Lung microvascular endothelial cell (primary cell): ENCODE measurements at places on chromosomes 5 and 9. TPM values are rescaled to one million over a fixed set of nuclear protein-coding genes. Genes with fewer than 3 reads are reported as not detected.

Gene CCL27
- total RNA-seq: not detected in 2 replicates

Gene PDZD2
- total RNA-seq: 0.20 and 1.3 TPM in 2 replicates

Gene AMBP
- total RNA-seq: not detected in 2 replicates

Gene ADAMTS13
- 0.44 and 0.60 TPM in 2 replicates for total RNA-seq

DNA sequence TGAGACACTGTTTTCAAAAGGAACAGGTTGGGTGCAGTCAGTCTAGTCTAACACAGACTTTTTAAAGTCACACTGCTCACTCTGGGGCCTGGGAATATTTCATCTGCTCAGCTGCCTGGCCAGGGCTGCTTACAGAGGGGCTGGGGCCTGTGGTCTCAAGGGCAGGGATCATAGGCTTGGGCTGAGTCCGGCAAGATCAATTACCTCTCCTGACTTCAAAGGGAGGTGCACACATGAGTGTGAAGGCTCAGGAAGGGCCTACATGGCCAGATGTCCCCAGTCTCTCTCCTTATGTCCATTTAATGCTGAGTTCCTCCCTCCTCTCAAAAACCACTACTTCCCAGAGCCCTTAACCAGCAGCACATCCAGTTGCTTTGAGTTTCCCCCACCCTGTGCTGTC, 247.2 kb downstream of the HSPA4 start:
- no peak for DNase-seq

- no peak for DNase-seq
Observed at GRCh38 chr5:17147170-17147569, 70.3 kb upstream of the BASP1 start.

GRCh38 chr9:120284821-120285220, 295.1 kb downstream of the CDK5RAP2 start:
- no peak for DNase-seq

DNA sequence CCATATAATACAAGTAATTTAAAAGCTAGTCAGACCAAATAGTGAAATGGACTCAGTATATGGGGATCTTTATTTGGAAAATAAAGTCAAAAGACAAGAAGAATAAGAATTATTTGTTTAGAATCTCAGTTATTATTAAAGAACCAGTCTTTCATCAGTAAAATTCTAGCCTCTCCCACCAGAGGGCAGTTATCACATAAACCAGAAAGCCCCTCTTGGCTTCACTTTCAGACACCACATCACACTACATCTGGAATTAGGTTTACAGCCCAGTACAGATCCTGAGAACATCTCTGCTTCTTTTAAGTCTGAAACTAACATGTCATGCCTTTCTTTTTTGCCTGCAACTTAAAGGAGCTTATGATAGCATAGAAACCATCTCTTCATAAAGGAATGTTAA, 12.2 kb upstream of the HSPB3 start:
- peak; percentile 62 for DNase-seq

- no peak for DNase-seq
Observed at GRCh38 chr9:69155341-69156030, 18.6 kb upstream of the TJP2 start.

Gene DNAJC18
- total RNA-seq: 6.3 and 6.5 TPM in 2 replicates

Gene OR1L8
- 0.20 and 0.22 TPM in 2 replicates for total RNA-seq

DNA sequence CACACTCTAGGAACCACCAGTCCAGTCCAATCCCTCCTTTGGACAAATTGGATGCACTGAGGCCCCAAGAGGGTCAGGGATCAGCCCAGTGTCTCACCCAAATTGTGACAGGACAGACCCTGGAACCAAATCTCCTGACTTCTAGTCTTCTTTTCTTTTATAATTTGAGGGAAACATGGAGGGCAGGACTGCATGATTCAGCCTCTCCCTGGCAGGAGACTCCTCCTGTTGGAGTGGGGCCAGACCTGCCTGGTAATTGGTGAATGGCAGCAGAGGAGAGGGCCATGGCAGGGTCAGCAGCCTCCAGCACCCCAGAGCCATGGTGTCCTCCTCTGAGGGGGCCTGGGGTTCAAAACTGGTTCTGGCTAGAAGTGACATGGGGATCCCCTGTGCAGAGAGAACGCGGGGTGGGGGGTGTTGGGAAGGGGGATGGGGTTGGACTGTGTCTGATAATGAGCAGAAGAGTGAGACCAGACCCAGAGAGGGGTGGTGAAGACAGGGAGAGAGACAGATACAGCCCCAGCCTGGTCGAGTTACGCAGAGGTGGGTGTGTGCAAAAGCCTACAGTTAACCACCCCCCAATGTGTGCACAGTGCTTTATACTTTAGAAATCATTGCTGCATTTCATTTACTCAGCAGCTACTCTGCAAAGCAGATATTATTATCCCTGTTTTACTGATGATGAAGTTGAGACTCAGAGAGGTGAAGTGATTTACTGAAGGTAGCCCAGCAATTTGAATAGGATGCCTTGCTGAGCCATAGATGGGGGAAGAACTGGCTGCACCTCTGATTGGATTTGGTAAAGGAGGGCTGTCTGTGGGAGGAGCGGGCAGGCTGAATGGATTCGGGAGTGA, 3.8 kb upstream of the SYNPO start:
- peak; percentile 73 for DNase-seq

Gene EGFL7
- total RNA-seq: 330 and 384 TPM in 2 replicates

Gene FOXD4L6
- total RNA-seq: under 0.01 TPM in 1 of 2 replicates, not detected in the other
